ENCODE measurements at places on chromosomes 13 and 19. TPM values are rescaled to one million over a fixed set of nuclear protein-coding genes. Genes with fewer than 3 reads are reported as not detected.

- DNase-seq: no peak
Observed at GRCh38 chr19:33393286-33394005, 19.9 kb downstream of the CEBPG start.

- DNase-seq: peak; percentile 10
Observed at GRCh38 chr13:38223089-38223488, 126.6 kb upstream of the UFM1 start.

DNA sequence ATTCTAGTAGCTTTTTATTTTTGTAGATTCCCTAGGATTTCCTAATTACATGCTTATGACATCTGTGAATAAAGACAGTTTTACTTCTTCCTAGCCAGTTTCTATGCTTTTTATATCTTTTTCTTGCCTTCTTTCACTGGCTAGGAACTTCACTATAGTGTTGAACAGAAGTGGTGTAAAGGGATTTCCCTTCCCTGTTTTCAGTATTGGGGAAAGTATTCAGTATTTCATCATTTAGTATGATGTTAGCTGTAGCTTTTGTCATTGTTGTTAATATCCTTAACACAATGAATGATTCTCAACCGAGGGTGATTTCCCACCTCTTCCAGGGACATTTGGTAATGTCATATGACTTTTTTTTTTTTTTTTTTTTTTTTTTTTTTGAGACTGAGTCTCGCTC is 77.3 kb downstream of the SLC6A16 start:
- DNase-seq: no peak

DNA sequence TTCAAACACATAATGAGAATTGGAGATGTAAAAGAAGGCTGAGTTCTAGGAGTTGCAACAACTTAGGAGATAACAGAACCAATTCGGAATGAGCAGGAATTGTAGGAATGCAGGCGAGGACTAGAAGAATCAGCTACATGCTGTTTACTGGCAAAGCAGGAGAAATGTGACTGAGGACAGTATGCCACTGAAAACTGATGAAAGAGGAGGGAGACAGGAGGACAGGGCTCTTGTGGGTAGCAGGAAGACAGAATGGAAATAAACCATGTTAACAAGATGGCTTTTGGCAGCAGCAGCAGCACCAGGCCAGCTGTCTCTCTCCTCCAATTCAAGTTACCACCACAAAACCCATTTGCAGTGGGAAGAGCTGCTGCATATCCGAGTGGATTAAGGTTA is 91.0 kb upstream of the SLC15A1 start:
- no peak for DNase-seq

The CEACAM5 gene
- not detected for total RNA-seq

Measured in renal cortical epithelial cell (primary cell).